ENCODE measurements at places on chromosomes 6 and 20. TPM values are rescaled to one million over a fixed set of nuclear protein-coding genes. Genes with fewer than 3 reads are reported as not detected.

Gene B3GALT4
- total RNA-seq = 7.9 TPM

Gene MUCL3
- not detected for total RNA-seq

Gene KAT14
- 8.4 TPM for total RNA-seq

Gene ZNF334
- total RNA-seq = 0.14 TPM

Gene LTA
- total RNA-seq = 17.2 TPM

Gene PLTP
- not detected for total RNA-seq

Gene L3MBTL3
- 41.2 TPM for total RNA-seq

Gene FAM83D
- total RNA-seq = 6.3 TPM

Gene TP53INP2
- total RNA-seq = 101 TPM

Gene CYP21A2
- 0.33 TPM for total RNA-seq

Gene SERPINB1
- total RNA-seq = 50.7 TPM

Gene WFDC5
- total RNA-seq = not detected

Gene ABHD16B
- total RNA-seq = not detected

Gene CASS4
- total RNA-seq = 26.0 TPM

Gene MYH7B
- 0.54 TPM for total RNA-seq

Gene MOCS1
- total RNA-seq = 0.38 TPM

Gene DLGAP4
- total RNA-seq = 17.3 TPM

Gene PACRG
- 0.75 TPM for total RNA-seq

Gene LKAAEAR1
- 0.42 TPM for total RNA-seq

Gene C6orf15
- total RNA-seq = not detected

Gene BPI
- not detected for total RNA-seq

Gene ATXN1
- 73.3 TPM for total RNA-seq

Gene HEY2
- total RNA-seq = 0.33 TPM

Gene COQ3
- total RNA-seq = 1.6 TPM

Gene TCF19
- 2.9 TPM for total RNA-seq

Gene GGTLC1
- total RNA-seq = not detected

Gene SNAP91
- not detected for total RNA-seq

Gene ARMH2
- total RNA-seq = not detected

Gene TAAR2
- total RNA-seq = not detected

Gene PDYN
- not detected for total RNA-seq

Gene TRIM40
- not detected for total RNA-seq

Gene POM121L2
- total RNA-seq = not detected

Gene SAPCD1
- total RNA-seq = 4.0 TPM

Gene SNAI1
- total RNA-seq = 3.0 TPM

Gene KLHDC3
- total RNA-seq = 21.7 TPM

Gene SLA2
- 60.3 TPM for total RNA-seq

Gene PLEKHG1
- 2.0 TPM for total RNA-seq

Gene DNAH8
- not detected for total RNA-seq

Gene ISM1
- 0.24 TPM for total RNA-seq

Gene CARMIL1
- 5.0 TPM for total RNA-seq

Gene SEL1L2
- total RNA-seq = not detected

Gene DSP
- not detected for total RNA-seq

Gene IL17A
- not detected for total RNA-seq

Gene SOBP
- 0.19 TPM for total RNA-seq

Gene OTOR
- not detected for total RNA-seq

Gene GRIK2
- not detected for total RNA-seq

Gene ACTL10
- 0.75 TPM for total RNA-seq

Gene DCDC2
- not detected for total RNA-seq

Gene HDGFL1
- total RNA-seq = not detected

Gene GSTA4
- total RNA-seq = not detected

Gene NFKBIE
- 45.8 TPM for total RNA-seq

Gene CST5
- not detected for total RNA-seq

Gene PPP1R14C
- total RNA-seq = not detected

Gene MOG
- total RNA-seq = not detected
